NCI-H146 (cell line): ENCODE measurements at places on chromosomes 3 and 15.

- DNase-seq: no peak
These were observed 63.6 kb downstream of the KBTBD12 start for GRCh38 chr3:127978636-127979035.

- DNase-seq: no peak
These were observed 40.8 kb downstream of the KLHL25 start for GRCh38 chr15:85753791-85754452.

- DNase-seq: no peak
These were observed 97.3 kb downstream of the XXYLT1 start for GRCh38 chr3:195173657-195174056.

- DNase-seq: no peak
These were observed 16.1 kb downstream of the SIDT1 start for GRCh38 chr3:113548501-113548900.

DNA sequence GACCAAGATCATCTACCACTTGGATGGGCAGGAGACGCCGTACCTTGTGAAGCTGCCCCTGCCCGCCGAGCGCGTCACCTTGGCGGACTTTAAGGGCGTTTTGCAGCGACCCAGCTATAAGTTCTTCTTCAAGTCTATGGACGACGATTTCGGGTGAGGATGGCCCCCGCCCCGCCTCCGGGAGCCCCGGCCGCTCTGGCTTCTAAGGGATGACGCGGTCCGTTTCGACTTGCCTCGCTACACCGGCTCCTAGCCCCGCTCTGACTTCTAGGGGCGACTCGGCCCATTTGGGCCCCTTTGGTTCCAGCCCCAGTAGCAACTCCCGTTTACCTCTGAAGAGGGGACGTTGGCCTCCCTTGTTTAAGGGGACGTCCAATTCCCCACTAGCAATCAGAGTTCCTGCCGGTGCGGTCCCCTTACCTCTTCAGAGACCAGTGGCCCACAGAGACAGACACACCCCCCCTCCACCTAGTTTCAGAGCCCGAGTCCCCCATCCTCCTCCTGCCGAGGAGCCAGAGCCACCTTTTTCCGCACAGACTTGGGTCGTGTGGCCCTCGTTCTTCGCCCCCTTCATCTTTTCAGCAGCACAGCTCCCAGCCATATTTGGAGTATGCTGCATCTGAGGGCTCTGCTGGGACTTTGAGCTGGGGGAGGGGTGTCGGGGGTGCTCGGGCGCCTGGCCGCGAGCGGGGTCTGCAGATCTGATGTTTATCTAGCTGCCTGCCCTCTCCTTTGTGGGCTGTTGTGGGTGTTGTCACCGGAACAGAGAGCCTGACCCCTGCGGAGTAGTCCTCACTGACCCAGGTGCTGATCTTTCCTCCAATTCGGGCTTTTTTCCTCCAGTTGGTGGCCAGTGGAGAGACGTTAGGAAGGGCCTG is 706 bp downstream of the DVL3 start:
- DNase-seq: peak; percentile 63

GRCh38 chr3:45551214-45552010 is 43.1 kb upstream of the LIMD1 start:
- no peak for DNase-seq

DNA sequence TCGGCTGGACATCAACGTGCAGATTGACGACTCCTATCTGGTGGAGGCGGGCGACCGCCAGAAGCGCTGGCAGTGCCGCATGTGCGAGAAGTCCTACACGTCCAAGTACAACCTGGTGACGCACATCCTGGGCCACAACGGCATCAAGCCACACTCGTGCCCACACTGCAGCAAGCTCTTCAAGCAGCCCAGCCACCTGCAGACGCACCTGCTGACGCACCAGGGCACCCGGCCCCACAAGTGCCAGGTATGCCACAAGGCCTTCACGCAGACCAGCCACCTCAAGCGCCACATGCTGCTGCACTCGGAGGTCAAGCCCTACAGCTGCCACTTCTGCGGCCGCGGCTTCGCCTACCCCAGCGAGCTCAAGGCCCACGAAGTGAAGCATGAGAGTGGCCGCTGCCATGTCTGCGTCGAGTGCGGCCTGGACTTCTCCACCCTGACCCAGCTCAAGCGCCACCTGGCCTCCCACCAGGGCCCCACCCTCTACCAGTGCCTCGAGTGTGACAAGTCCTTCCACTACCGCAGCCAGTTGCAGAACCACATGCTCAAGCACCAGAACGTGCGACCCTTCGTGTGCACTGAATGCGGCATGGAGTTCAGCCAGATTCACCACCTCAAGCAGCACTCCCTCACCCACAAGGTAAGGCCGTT is 34.2 kb downstream of the IDH2 start:
- no peak for DNase-seq

DNA sequence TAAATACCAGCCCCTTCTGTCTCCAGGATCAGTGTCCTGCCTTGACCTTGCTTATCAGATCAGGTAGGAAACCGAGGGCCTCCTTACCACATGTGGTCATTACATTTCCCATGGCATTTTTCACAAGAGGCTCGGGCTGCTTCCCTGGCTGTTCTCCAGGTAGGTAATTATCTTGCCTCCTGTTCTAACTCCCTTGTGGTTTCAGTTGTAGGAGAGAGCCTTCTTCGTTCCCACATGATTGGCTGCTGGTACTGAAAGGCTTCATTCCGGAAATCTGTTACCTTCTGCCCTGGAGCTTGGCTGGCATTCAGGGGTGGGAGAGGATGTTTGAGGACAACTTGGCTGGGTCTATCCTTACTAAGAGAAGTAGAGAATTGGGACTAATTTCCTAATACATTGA is 46.8 kb upstream of the RORA start:
- DNase-seq: peak; percentile 73

DNA sequence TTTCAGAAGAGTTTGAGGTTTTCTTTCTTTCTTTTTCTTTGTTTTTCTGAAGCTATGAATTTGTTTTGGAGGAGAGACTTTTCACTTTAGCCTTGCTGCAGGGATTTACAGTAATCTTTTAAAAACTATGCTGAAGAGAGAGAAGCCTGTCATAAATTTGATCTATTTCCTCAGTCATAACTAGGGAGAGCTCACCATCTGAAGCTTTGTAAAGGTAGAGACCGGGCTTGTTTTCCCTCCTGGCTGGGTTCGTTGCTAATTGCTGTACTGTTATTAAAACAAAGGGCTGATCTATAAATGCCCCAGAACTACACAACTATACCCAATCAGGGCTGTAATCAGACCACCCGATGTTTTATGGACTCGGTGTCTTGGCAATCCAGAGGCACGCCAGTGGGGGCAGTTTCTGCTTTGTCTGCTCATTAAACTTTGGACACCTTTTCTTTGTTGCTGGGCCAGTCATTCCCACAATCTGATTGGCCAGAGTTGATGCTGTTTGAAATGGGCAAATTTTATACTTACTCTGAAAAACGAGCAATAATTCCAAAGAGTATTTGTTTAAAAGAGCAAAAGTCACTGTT is 164.3 kb downstream of the CACNA1D start:
- DNase-seq: peak; percentile 52

DNA sequence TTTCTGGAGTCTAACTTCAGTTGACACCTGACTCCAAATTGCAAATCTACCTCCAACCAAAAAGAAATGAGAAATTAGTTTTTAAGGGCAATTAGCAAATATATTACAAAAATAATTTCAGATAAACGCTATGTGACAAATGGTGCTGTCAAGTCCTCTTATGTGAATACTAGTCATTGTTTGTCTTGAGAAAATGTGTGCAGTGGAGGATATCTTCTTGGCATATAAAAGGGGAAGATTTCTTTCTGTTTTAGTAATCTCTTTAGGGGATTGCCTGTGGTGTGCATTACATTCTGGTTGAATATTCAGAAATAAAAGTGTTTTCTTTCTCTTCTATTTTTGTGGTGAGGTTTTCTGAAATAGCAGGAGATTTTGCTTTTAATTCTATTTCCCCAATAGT is 3.0 kb upstream of the GCSAM start:
- DNase-seq: no peak

DNA sequence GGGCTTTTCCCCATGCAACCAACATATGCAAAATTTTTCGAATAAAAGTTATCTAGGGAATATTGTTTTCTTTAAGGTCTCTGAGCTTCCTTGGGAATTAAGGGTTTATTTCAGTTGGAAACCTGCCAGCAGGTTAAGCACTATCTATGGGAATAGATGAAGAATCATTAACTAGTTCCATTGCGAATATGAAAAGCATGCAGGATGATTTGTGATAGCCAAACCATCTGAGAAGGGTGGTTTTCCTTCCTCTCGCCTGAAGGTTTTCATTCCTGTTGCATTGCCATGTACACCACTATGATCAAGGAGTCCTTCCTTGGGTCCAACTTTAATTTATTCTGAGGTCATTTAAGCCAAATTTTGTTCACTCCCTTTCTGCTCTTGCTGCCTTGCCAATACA is 184.9 kb downstream of the NR2F2 start:
- DNase-seq: no peak

GRCh38 chr15:34760909-34761308 is 6.1 kb upstream of the GJD2 start:
- no peak for DNase-seq
